NCI-H1417 treated with DMSO at 0.1 percent for 48 hours (cell line): ENCODE measurements at places on chromosomes 1 and 21.

GRCh38 chr1:55793856-55794255 lies 578.7 kb upstream of the USP24 start:
- DNase-seq, result no peak

GRCh38 chr1:18385239-18385790 lies 95.4 kb upstream of the KLHDC7A start:
- no peak for DNase-seq

DNA sequence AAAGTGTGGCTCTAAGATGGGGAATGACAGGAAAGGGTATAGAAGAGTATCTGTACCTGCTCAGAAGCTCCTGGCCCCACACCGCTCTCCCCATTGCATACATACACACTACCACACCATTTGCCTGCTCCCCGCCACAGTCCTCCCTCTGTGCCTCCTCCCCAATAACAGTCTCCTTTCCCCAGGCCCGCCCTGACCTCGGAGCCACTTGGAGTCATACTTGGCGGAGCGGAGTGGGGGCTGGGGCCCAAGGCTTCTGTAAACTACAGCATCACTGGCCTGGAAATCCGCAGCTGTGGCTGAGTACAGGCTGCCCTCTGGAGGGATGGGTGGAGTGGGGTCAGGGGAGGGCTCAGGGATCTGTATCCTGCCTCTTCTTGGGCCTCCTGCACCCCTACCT lies 8.6 kb downstream of the SEMA6C start:
- DNase-seq, result no peak

DNA sequence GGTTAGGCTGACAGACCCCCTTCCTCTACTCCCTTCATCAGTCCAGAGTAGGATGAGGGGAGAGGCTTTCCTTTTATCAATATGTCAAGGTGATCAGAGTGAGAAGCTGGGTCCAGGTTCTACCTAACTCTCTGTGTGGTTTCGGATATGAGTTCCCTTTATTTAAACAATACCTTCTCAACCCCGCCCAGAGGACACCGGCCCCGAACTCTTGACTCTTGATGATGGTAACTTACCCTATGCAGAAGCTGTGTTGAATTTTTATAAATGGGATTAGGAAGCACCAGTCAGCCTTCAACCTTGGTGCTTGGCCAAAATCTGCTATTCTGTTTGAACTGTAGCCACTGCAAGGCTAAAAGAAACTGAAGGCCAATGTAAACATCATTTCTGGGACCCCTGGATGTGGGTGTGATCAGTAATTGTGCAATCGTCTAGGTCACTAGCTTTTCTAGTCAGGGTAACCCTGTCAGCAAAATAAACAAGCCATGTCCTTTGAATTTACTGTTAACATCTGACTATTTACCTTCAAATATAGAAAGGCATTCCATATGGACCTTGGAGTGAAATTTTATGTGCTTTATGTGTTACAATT lies 398.3 kb downstream of the SEC16B start:
- DNase-seq, result no peak

DNA sequence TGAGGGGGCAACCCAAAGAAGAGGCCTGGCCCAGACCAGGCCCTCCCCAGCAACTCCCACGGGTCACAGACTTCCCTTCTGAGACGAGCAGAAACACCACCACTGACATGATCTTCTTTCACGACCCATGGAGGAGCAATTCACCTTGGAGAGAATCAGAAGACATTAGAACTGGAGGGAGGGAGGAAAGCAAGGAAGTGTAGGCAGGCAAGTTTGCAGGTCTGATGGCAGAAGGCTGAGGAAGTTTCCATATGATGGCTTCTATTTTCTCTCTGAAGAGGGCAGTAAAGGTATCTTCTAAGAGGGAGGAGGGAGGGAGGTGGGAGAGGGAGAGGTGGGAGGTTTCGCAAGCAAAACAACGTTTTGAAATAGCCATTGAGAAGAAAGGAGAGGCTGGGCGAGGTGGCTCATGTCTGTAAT lies 1.4 kb upstream of the UBXN10 start:
- no peak for DNase-seq

DNA sequence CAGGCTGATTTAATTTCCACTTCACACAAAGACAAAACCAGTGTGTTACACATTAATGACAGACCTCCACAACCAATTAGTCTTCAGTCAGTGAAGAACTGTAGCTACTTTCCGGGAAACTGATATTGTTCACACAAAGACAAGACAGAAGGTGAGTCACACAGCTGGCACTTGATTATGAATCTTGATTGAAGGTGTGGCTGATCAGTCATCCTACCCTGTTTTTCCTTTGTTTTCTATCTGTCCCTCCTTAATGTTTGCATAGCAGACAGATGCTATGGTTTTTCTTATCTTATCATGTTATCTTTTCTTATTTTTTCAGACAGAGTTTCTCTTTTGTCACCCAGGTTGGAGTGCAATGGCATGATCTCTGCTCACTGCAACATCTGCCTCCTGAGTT lies 185.1 kb upstream of the GREM2 start:
- no peak for DNase-seq

DNA sequence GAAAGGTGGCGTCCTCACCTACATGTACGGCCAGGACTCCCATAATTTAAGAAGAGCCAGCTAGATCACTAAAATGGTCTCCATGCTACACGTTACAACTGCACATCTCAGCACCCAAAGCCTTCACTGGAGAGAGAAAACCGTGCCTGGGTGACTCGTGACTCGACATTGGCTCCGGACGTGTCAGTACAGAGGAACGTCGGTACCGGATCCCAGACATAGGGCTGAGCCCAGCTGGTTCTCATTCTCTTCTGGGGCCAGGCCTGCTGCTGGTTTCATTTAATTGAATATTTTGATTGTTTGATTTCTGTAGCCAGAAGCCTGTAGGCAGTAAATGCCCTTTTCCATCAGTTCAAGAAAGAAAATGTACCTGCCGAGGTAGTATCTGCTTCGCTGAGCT lies 93.1 kb downstream of the HHIPL2 start:
- no peak for DNase-seq

DNA sequence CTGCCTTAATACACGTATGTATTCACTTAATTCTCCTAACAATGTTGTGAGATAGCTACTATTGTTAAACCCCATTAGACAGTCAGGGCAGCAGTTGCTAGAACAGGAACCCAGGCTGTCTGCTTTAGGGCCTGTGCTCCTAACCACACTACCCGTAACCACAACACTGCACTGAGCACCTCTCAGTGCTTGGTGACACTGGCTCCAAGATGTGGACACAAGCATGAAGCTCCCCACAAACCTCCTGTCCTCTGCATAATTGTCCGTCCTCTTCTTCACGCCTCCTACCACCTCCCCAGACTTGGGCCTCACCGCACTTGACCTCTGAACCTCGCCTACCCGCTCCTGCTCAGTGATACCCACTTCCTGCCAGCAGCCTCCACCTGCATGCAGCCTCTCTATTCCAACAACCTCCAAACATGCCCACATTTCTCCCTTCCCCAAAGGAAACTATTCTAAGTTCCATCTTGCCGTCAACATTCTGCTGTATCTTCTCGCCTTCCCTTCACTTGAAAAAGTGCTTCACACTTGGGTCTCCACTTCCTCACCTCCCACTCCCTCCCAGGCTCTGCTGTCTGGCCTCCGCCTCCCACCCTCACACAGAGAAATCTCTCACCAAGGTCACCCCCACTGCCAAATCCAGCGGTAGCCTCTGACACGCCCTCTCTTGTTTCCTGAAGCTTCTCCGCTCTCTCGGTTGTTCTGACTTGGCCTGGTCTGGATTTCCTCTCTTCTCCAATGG lies 14.6 kb upstream of the AHDC1 start:
- no peak for DNase-seq

DNA sequence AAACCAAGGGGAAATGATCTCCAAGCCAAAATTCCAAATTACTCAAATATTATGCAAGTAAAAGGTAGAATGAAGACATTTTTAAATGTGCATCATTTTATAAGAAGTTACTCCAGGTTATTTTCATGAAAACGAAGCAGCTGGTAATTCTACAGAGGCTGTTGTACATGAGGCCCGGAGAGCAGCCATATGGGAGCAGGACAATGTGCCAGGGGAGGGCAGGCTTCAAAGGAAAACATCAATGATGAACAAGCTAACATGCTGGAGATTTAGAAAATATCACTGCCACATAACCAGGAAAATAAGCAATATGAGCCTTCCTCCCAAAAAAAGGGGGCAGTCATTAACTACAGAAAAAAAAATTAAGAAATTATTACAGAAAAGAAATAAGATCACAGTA lies 109.1 kb downstream of the TIAM1 start:
- no peak for DNase-seq

- DNase-seq, result no peak
Measured at GRCh38 chr1:22636927-22637326, 499 bp downstream of the C1QA start.

DNA sequence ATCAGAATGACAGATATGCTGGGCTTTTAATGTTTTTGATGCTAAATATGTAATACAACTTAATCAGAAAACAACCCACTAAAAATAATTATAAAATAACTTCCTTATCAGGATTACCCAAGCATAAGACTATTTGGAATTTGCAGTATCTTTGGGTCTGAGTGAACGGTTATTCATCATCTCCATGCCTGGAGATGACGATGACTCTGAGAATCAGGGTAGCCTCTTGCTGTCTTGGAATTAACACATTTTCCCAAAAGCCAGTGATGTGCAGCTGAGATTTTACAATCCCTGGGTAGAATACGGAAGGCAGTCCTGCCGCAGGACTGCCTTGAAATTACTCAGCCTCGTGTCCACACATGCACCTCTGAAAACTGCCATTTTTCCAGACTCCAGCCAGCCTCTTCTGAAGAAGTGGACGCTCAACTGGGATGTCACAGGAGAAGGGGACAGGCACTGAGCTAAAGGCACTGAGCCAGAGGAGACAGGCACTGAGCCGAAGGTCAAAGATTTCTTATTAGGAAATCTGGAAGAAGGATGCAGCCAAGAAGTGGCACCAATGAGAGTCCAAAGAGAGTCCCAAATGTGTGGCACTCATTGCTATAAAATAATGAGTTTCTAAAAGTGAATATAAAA lies 85.5 kb downstream of the PGBD5 start:
- DNase-seq, result no peak

DNA sequence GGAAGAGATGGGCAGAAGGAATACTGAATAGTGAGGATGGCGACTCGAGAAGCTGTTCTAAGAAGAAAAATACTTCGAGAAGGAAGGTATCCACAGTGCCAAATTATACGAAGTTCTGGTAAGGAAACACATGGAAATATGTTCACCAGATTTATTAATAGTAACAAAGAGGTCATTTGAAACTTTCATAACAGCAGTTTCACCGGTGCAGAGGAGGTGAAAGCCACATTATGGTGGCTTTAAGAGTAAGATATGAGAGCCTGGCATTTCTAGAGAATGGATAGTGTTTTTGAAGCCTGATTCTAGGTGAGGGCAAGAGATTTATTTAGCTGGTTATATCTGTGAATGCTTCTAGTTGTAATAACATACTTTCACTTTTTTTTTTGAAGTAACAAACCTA lies 56.2 kb downstream of the DPYD start:
- DNase-seq, result no peak

- no peak for DNase-seq
Measured at GRCh38 chr1:31957701-31958674, 19.8 kb upstream of the PTP4A2 start.

DNA sequence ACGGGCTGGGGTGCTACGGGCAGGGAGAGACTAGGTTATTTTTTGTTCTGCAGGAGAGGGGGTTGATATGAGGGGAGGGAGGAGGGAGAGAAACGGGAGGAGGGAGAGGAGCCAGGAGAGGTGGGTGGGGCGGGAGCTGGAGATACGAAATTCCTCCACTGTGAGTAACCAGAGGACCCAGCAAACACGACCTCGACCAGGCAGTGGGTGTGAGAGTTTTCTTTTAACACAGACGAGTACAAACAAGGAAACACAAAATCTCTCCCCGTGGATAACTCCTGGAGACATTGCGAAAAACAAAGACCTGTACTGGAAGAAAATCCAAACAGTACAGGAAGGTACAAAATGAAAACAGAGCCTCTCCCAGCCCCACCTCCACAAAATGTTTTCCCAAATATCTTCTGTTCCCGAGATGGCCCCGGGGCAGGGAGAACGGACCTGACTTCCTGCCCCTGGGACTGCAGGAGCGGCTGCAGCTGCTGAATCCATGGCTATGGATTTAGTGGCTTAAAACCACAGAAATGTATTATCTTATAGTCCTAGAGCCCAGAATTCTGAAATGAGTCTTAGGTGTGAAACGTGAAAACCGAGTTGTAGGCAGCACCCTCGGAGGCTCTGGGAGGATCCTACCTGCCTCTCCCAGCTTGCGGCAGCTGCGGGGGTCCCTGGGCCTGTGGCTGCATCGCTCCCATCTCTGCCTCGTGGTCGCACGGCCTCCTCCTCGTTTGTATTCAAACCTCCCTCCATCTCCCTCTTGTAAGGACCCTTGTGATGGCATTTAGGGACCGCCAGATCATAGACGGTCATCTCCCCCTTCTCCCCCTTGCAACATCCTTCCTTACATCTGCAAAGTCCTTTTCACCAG lies 82.2 kb downstream of the RIPK4 start:
- no peak for DNase-seq

DNA sequence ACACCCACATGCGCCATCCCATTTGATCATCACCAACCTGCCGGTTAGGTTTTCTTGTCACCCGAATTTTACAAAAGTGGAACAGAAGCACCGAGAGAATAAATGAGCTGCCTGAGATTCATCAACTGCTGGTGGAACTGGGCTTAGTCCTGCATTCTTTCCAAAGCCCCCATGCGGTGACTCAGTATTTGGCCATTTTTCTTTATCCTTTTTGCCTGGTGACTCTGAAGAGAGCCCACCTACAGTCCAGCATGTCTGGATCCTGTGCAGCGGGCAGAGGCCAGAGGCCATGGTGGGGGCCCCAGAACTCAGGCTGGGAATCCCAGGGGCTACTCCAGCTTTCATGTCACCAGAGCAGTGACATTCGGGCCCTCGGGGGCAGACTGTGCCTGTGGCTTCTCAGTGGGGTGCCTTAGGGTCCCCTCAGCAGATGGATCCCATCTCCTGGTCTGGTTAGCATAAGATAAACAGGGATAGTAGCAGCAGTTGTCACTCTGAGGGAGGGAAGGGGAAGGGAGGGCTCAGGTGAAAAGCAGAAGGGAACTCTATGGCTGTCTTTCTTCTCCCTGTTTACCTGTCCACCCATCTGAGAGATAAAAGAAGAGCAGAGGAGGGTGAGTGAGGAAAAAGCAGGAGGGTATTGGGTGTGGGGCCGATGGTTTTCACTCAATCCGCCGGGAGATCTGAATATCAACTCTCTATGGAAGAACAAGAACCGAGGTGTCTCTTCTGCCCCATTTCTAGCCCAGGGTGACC lies 63.2 kb downstream of the KIF26B start:
- DNase-seq, result no peak

DNA sequence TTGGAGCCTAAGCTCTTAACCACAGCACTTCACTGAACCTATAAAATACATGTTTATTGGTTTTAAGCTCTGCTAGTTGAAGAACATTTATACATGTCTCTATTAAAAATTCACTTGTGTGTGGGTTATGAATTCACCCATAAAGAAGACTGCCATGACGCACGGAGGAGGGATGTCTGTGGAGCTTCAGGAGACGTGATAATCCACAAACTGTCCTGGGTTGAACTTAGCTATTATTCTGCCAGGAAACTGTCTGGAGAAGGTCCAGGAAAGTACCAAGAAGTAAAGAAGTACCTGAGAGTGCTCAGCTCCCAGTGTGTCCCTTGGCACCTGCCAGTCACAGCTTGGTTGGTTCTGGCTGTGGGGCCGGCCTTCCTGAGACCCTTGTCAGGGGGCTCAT lies 56.3 kb downstream of the DDR2 start:
- no peak for DNase-seq
